ENCODE measurements at places on chromosomes 2 and 18.

DNA sequence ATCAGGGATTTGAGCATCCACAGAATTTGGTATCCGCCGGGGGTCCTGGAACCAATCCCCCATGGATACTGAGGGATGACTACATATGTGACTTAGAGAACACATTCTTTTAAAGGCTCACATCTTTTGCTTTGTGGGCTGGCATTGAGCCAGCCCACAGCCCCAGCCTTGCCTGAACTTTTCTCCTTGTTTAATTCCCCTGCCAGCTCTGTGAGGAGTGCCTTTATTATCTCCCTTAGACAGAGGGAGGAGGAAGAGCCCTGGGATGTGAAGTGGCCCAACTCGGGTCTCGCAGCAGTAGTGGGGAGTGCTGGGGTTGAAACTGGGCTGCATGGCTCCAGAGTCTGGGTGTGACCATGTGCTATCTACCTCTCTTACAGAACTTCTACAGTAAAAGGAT lies 7.6 kb downstream of the TTC39C start:
- DNase-seq = no peak

DNA sequence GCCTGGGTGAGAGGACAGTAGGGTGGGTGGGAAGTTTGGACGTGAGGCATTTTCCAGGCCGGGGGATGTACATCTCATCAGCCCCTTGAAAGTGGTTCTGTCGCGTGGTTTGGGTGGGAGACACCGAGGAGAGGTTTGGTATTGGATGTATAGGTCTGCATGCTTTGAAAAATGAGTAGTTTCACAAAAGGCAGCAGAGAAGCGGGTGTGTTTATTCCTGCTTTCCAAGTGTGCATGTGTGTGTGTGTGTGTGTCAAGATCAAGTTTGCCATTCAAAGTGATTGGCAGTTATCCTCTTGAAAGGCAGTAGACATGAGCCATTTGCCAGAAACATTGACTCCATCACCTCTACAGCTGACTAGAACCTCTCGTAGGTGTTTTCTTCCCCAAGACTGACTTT lies 423.1 kb upstream of the POU3F3 start:
- no peak for DNase-seq

GRCh38 chr2:228303960-228304359 lies 122.5 kb upstream of the SPHKAP start:
- no peak for DNase-seq

- DNase-seq = no peak
Measured at GRCh38 chr2:174874085-174874484, 109.8 kb upstream of the CHRNA1 start.

DNA sequence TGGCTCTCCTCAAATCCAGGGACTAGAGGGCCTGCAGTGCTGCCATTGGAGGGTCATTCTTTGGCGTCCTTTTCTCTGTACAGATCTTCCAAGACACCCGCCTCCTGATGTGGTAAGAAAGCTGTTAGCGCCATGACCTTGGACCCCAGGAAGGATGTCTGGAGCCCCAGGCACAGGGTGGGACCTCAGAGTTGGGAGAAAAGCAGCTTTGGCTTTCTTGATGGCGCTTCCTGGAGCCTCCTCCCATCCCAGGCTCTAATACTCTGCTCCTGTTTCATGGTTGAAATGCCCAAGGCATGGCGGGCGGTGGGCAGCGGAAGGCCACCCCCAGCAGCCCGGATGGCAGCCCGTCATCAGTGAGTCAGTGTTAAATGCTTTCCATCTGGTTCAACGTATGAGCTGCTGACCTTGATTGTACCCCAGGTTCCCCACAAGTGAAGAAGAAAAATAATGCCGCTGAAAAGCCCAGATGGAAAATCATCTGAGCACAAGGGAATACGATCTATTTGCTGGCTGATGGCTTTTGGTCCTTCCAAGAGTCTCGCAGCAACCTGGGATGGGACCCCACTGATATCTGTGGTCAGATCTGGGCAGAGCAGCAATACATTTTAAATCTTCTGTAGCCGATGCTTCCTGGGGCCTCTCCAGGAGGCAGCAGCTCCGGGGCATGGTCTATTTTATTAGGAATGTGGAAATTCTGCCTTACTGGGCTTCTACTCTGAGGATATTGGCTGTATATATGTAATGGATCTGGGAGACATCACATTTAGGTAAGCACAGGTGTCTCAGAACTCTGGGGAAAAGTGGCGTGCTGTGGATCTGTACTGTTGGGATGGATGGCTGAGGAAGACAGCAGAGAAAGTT lies 15.1 kb downstream of the ACKR3 start:
- DNase-seq = no peak

GRCh38 chr2:218397463-218397819 lies 2.2 kb upstream of the CTDSP1 start:
- no peak for DNase-seq

DNA sequence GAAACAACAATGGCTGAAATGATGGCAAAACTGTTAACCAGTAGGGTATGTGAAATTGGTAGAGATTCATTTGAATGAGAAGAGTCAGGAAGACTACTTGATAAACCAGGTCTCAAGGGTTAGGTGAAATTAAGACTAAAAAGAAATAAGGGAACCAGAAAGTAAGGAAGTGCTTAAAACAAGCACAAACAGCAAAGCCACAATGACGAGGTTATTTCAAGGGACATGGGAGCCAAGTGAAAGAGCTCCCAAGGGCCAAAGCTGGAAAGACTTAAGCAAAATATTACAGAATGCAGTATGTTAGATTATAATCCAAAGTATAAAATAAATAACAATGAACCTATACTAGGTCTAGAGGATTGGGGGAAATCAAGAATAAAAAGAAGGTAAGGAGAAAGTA lies 19.3 kb upstream of the CD302 start:
- no peak for DNase-seq

DNA sequence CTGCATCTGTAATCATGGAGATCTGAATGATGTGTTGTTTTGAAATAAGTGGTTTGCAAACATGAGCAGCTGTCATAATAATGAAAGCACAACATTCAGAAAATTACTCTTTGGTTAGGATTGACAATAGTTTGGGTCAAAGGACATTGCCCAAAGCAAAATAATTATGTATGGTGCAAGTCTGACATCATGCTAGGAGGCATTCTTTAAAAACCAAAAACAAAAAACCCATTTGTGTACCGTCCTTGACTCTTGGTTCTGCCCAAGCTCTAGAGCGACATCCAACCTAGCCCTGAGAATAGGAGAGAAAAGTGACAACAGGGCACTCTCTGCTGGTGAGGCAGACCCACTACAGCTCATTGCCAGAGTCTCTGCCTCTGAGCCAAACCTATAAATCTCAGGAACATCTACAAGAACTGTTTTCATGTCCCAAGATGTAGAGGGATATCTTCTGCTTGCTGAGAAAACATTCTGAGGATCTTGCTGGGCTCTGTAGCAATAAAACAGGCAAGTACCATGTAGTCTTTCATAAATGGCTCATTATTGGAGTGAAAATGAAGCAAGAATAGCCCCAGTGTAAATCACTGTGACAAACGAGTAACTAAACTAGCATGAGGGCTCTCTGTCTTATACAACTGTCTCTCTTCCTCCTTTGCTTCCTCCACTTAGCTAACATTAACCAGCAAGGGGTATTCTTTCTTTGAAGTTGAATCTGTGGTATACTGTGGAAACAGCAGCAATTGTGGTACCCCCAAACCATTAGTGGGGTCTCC lies 266.8 kb upstream of the CXCR4 start:
- no peak for DNase-seq

DNA sequence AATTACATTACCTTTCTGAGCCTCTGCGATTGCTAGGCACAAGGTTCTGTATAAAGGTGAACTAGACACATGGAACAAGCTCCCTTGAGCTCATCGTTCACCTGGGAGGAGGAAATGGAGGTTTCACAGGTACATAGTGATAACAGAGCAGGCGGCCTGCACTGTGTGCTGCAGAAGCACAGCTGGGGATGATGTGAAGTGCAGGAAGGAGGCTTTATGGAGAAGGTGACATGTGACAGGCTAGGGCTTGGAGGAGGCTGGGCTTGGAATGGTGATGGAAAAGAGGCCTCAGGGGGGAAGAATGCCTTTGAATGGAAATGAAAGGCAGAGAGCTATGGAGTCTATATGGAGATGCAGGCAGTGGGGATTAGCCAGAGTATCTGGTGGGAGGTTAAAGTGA lies 22.9 kb downstream of the MARCHF4 start:
- no peak for DNase-seq

DNA sequence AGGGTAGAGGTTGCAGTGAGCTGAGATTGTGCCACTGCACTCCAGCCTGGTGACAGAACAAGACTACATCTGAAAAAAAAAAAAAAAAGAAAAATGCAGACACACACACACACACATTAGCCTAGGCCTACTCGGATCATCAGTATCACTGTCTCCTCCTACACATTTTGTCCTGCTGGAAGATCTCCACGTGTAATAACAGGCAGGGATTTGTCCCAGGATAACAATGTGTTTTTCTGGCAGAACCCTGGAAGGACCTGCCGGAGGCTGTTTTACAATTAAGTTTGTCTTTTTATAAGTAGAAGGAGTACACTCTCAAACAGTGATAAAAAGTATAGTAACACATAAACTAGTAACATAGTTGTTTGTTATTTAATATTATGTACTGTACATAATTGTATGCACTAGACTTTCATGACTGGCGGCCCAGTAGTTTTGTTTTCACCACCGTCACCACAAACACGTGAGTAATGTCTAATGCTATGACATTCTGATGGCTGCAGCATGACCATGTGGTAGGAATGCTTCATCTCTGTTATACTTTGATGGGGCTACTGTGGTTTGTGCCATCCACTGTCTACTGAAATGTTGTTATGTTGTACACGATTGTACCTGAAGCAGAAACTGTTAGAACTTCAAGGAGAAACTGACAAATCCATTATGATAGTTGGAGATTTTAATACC lies 130.6 kb downstream of the ATP9B start:
- DNase-seq = no peak

GRCh38 chr2:228542277-228542676 lies 360.8 kb upstream of the SPHKAP start:
- DNase-seq = no peak

- DNase-seq = no peak
Measured at GRCh38 chr18:35019933-35020332, 21.3 kb upstream of the MAPRE2 start.

DNA sequence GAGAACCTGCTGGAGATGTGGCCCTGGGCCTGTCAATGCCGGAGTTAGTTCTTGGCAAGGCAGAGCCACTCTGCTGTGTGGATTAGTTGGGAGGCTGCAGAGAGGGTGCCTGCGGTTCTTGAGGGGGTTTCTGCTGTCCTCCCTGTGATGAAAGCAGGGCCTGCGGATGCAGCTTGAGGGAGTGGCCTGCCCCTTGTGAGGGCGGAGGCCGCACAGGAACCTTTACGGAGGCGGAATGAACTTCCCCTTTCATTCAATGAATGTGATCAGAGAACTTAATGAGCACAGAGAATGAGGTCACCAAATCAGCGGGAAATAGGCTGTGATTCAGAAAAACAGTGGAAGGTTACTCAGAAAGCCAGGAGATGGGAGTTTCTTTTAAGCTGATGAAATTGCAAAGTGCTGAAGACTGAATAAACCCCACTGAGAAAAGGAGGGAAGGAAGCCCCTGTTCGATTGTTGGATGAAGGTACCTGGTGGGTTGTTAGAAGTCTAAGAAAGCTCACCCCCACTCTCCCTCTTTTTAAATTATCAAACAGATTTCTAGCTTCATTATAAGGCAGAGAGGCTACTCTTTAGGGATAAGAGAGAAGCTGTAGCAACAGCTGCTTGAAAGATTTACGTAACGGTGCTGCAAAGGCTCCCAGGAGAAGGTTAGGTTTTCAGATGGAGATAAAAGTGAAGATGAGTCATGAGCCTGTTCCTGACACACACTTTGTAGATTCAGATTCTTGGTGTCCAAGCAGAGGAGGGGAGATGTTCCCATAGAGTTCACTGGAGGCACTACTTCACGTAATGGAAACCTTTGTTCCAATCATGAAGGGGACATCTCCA lies 47.4 kb downstream of the VWA3B start:
- DNase-seq = no peak

GRCh38 chr2:128638341-128639119 lies 319.9 kb upstream of the HS6ST1 start:
- DNase-seq = no peak

- no peak for DNase-seq
Measured at GRCh38 chr18:33594799-33595198, 16.8 kb downstream of the ASXL3 start.

DNA sequence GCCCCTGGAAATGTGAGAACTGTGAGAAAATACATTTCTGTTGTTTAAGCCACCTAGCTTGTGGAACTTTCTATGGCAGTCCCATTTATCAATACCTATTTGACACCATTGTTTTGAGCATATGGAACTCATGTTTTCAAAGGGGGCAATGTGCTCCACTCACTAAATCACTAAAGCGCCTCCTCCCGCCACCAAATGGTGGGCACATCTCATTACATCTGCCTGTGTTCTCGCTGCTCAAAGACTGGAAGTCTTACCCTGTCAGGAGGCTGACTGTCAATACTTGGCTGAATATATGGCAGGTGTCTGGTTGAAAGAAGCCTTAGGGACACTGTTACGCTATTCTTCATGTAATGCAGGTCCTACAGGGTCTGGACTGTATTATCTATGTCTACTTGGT lies 767.7 kb downstream of the TSN start:
- DNase-seq = no peak

DNA sequence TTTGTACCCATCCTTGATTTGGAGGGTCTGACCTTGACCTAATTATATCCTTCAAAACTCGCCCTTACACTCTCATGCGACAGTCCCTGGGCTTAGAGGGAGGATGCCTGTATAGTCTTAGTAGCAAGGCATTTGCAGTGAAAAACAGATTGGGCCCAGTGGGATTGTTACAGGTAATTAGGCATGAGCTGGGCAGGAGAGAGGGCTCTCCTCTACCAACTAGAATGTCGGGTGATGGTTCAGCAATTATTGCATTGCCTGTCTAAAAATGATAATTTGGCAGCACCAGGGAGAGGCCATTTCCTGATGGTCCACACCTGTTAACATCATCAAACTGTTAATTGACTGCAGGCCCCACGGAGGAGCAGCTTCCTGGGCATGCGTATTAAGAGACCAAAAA lies 32.4 kb downstream of the COMMD1 start:
- DNase-seq = no peak

DNA sequence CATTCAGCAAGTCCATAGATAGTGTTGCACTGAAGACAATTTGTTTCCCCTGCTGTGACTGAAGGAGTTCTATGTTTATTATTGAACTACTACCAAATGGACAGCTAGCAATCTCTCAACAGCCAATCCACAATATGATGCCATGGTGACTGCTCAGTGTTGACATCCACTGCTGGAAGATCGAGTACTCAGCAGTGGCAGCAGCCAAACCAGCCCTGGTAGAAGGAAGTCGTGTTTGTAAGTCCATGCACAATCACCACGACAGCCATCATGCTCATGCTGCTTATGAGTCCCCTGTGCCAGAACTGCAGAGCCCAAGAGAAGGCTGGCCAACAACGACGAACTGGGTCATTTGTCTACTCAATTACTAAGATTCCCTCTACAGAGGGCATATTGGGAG lies 66.4 kb downstream of the OSR1 start:
- DNase-seq = no peak

GRCh38 chr18:79531926-79532312 lies 136.2 kb downstream of the NFATC1 start:
- DNase-seq = no peak

- no peak for DNase-seq
Measured at GRCh38 chr2:222945887-222946286, 85.1 kb downstream of the ACSL3 start.

- no peak for DNase-seq
Measured at GRCh38 chr2:54310961-54311360, 54.9 kb upstream of the TSPYL6 start.
